ENCODE measurements at places on chromosomes 7 and 10. TPM values are rescaled to one million over a fixed set of nuclear protein-coding genes. Genes with fewer than 3 reads are reported as not detected.

AGR3 gene
- total RNA-seq: not detected

GPER1 gene
- total RNA-seq: 1.5 TPM

MOGAT3 gene
- total RNA-seq: not detected

ZNF727 gene
- total RNA-seq: 6.4 TPM

FAM53B gene
- total RNA-seq: 10.8 TPM

ATOH7 gene
- not detected for total RNA-seq

OR6V1 gene
- not detected for total RNA-seq

GIMAP4 gene
- total RNA-seq: not detected

PLXDC2 gene
- 12.3 TPM for total RNA-seq

CUBN gene
- total RNA-seq: 1.3 TPM

OPN1SW gene
- not detected for total RNA-seq

CHN2 gene
- total RNA-seq: 0.33 TPM

FZD8 gene
- total RNA-seq: 0.77 TPM

SGMS1 gene
- total RNA-seq: 82.1 TPM

NPY4R2 gene
- total RNA-seq: not detected

AS3MT gene
- total RNA-seq: 8.1 TPM

SPRN gene
- total RNA-seq: under 0.01 TPM

NCF1 gene
- under 0.01 TPM for total RNA-seq

TAF3 gene
- 1.5 TPM for total RNA-seq

LIPN gene
- not detected for total RNA-seq

POR gene
- 105 TPM for total RNA-seq

CPA1 gene
- total RNA-seq: under 0.01 TPM

CTTNBP2 gene
- total RNA-seq: 4.4 TPM

TMEM213 gene
- not detected for total RNA-seq

HOXA2 gene
- 1.0 TPM for total RNA-seq

VENTX gene
- total RNA-seq: not detected

AKR1C1 gene
- total RNA-seq: 72.2 TPM

PNLIPRP1 gene
- not detected for total RNA-seq

MAGI2 gene
- total RNA-seq: 17.0 TPM

OR2A42 gene
- not detected for total RNA-seq

EGFR gene
- 36.0 TPM for total RNA-seq

ITPRID1 gene
- not detected for total RNA-seq

CNNM1 gene
- total RNA-seq: 0.66 TPM

GPR37 gene
- 20.6 TPM for total RNA-seq

GFRA1 gene
- 6.3 TPM for total RNA-seq

CCDC136 gene
- 12.1 TPM for total RNA-seq

TMEM248 gene
- total RNA-seq: 59.6 TPM

PLEKHS1 gene
- not detected for total RNA-seq

MYH16 gene
- not detected for total RNA-seq

MRLN gene
- total RNA-seq: not detected

OR2A5 gene
- total RNA-seq: not detected

HDAC9 gene
- total RNA-seq: 3.6 TPM
